ENCODE measurements at places on chromosomes 2 and 18.

DNA sequence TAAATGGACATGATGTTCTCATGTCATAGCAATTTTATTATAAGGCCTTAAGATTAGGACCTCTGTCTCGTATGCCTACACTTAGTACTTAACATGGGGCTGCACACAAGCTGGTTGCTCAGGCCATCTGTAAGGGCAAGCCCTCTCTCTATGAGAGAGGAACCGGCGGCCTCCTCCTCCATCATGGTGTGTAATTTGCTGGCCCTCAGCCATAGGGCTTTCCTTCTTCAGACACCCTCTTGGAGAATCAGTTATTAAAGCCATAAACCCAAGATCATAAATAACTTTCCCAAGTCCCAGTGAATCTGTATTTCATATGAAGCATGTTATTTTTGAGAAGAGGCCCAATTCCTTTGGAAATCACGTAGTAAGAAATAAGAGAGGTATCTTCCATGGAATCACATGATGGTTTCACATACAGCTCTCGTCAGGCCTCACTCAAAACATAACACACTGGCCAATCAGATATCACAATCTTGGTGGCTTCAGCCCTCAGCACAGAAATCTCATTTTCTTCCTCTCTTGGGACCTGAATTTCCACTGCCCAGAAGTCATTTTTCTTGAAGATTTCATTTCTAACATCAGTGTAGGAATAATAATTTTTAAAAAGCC, 92.6 kb downstream of the RDH14 start:
- no peak for DNase-seq

DNA sequence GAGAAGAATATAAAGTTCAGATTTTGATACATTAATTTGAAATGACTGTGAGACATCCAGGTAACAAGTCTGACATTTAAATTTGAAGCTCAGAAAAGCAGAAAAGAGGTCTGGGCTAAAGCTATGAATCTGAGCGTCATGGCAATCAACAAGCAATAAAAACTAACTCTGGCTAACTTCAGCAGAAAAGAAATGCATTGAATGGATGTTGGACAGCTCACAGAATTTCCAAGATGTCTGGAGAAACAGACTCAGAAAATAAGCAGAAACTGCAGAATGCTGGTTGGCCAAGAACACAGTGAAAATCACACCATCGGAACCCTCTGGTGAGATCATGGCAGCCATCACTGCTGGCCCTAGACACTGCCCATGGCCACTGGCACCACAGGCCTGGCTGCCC, 366.6 kb downstream of the METTL4 start:
- no peak for DNase-seq

GRCh38 chr2:211867845-211868451, 670.7 kb downstream of the ERBB4 start:
- no peak for DNase-seq

GRCh38 chr2:36322108-36322507, 33.5 kb upstream of the CRIM1 start:
- DNase-seq = peak; percentile 22

- no peak for DNase-seq
Measured at GRCh38 chr18:49645841-49646351, 84.0 kb downstream of the LIPG start.

DNA sequence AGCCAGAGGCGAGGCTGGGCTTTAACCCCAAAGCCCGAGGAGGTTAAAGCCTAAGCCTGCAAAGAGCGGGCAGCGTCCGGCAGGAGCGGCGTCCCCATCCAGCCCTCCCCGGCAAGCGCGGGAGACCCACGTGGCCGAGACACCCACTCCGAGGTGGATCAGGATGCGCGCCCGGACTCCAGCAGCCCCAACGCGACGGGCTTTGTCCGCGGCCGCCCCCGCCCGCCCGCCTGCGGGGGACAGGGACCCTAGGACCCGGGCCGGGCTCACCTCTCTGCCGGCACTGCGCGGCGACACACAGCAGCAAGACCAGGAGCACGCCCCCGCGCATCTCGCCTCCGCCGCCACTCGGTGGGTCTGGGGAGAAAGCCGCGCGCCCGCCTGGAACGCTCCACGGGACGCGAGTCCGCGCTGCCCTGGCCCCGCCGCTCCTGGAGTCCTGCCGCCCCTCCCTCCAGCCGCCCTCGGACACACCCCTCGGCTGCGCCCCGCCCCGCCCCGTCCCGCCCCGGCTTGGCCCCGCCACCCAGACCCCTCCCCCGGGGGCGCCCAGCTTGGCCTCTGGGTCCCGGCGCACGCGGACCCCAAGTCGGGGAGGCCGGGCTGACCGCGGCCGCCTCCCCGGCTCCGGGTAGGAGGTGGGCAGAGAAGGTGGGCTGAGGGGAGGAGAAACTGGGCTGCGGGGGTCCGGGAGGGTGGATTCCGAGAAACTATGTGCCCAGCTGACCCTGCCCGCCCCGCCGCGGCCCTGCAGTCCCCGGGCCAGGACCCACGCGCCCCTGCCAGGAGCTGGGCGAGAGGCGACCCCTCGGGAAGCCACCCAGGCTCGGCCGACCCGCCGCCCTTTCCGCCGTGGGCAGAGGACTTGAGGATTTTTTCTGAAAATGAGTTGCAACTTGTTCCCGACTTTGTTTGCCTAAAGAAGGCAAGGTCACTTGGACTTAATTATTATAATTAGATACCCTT, at the start of gene LAMA1:
Gene LAMA1 (minus strand): TSS at position 408 of the 966 bp plus-strand sequence. CDS start 77 bp downstream, at position 331.
- no peak for DNase-seq

- peak; percentile 37 for DNase-seq
Measured at GRCh38 chr2:234495251-234496054, 1.4 kb downstream of the ARL4C start.

DNA sequence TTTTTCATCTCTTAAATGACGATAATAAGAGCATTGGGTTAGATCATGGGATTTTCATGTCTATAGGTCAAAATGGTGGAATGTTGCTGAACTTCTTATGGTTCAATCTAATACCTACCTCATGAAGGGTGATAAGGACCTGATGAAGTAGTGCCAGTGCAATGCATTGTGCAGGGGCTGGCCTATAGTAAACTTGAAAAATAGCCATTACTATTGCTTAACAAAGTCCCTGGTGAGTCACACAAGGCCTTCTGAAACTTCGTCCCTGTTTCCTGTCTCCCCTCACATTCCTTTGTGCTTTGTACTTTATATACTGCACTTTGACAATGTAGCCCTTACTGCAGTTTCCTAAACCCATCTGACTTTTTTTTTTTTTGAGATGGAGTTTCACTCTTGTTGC, 515.9 kb downstream of the SLC4A3 start:
- DNase-seq = peak; percentile 63

DNA sequence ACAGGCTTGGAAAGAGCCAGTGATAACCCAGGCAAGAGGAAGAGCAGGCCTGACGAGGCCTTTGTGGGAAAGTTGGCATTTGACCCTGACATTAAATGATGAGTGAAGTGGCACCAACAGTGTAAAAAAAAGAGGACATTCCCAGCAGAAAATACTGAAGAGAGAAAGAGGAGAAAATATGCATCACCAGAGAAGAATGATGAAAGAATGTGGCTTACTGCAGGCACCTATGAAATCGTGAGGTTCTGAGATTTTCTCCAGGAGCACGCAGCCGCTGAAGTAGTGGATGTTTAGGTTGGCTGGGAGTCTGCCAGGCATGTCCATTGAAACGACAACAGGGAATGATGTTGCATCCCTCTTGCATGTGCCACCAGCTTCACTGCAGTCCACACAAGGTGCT, 13.8 kb downstream of the EHD3 start:
- DNase-seq = peak; percentile 92

- peak; percentile 31 for DNase-seq
Measured at GRCh38 chr2:54470266-54470938, 14.3 kb downstream of the SPTBN1 start.

DNA sequence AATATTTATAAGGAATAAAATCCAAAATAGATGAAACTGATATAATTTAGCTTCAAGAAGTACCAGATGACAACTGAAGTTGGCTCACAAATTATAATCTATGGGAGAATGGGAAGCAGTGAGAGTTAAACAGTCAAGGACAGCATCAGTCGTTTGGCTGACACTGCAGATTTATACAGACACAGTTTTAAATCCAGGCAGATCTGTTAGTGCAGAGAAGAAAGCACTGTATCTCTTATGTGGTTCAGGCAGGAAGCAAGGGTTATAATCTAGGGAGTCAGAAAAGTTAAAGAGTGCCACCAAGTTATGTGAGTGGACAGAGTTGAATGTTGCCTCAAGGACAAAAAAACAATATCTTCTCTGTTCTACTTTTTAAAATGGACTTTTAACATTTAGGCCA, 880.2 kb downstream of the TSN start:
- peak; percentile 41 for DNase-seq

- DNase-seq = peak; percentile 5
Measured at GRCh38 chr2:65708086-65708485, 275.7 kb upstream of the SPRED2 start.

GRCh38 chr18:59423259-59423658, 64.2 kb upstream of the LMAN1 start:
- no peak for DNase-seq

DNA sequence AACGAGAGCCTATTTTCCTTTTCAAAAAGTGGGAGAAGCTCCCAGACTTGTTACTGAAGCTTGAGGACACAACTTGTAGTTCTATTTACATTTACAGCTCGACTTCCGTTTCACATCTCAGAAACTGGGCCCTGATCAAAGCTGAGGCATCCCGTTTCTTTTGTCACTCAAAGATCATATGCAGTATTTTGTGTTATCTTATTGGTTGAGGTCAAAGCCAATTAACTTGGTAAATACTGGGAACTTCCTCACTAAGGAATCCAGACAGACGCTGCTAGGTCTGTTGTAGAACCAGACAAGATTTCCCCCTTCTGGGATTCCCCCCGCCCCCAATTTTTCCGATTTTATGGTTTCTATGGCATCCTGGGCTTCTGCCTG, 50.3 kb downstream of the TSN start:
- DNase-seq = no peak

DNA sequence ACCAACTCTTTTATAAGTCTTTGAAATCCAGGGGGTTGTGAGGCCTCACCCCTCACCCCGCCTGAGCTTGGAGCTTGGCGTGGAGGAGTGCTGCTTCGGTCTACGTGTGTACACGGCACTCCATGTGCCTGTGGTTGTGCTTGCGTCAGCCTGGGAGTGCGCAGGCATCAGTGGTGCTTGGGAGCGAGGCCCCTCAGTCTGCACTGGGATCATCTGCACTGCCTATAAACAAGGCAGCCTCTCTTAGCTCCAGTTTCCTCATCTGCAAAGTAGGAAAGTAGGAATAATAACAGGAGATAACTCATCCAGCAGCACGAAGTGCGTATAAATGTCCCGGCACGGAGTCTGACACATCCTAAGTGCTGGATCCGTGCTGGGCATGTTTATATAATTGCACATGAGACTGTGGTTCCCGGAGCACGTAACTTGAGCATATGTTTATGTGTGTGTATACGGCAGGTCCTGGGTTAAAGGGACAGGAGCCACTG, 1.2 kb downstream of the GYPC start:
- peak; percentile 62 for DNase-seq

DNA sequence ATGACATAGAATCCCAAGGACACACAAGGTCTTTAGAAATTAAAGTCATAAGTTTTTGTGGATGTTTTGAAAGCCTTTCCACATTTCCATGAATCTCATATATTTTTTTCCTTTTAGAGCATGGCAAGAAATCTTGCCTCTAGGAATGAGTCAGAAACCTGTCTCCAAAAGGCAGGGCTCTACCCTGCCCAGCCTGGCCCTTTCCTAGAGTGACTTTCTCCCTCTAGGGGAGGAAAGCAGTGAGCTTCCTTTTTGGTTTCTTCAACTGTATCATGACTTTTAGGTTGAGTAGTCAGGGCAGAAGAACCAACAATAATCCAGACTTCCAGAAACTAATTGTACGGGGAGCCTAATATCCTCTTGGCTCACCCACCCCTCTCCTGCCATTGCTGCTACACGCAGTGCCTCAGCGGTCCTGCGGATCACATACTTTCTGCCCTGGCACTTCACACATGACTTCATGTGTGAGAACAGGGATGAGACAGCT, 300.3 kb downstream of the AGPS start:
- DNase-seq = peak; percentile 72

GRCh38 chr18:21179590-21180220, 62.3 kb upstream of the GREB1L start:
- DNase-seq = no peak

DNA sequence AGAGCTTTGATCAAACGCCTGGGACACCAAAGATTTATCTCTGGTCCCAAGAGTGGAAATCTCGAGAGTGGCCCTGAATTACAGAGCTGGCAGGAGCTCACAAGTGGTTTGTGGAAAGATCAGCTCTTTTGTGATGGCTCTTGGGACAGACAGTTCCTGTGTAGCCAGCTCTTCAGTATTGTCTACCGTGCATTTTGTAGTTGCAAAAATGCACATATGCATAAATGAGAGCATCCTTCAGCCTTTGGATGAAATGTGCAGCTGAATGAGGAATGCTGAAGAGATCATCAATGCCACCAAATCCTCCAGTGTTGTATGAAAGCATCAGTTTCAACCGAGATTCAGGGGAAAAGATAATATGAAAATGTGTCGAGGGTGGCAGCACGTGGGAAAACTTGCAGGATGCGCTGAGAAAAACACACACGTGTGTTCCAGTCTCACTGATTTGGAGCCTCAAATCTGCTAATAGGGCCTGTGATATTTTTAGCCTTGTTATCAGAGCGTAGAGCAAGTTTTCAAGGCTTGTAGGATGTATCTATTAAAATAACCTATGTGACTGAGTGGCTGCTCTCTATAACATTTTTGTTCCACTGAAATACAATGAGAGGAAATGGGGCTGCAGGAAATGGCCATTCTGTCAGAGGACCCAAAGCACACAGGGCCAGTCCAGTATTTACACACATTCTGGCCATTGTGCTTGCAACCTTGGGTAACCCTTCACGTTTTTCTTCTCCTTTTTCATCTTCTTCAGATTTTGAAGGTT, 138.7 kb downstream of the PRKCE start:
- no peak for DNase-seq

- DNase-seq = peak; percentile 62
Measured at GRCh38 chr18:55265984-55266383, 306.7 kb upstream of the CCDC68 start.

DNA sequence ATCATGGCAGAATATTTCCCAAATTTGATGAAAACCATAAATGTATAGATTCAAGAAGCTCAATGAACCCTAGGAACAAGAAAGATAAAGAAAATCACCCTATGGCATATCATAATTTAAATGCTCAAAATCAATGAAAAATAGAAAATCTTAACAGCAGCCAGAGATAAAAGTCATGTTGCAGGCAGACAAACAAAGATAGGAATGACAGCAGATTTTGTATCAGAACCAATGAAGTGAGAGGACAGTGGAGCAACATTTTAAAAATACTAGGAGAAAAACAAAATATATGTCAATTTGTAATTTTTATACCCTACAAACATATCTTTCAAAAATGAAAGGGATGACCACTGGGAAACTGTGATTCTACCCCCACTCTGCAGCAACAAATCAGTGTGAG, 203.3 kb downstream of the PIEZO2 start:
- no peak for DNase-seq

GRCh38 chr18:48219810-48220499, 189.2 kb downstream of the ZBTB7C start:
- DNase-seq = no peak

GRCh38 chr2:194363878-194364277, 1293.1 kb upstream of the SLC39A10 start:
- DNase-seq = no peak

- no peak for DNase-seq
Measured at GRCh38 chr2:235776531-235776930, 282.7 kb downstream of the AGAP1 start.

GRCh38 chr2:9206991-9207640, 504 bp downstream of the ASAP2 start:
- no peak for DNase-seq

GRCh38 chr2:44456946-44457345, 95.2 kb downstream of the CAMKMT start:
- no peak for DNase-seq

All from RCC 7860 (cell line).